ENCODE measurements at places on chromosomes 5 and 9.

DNA sequence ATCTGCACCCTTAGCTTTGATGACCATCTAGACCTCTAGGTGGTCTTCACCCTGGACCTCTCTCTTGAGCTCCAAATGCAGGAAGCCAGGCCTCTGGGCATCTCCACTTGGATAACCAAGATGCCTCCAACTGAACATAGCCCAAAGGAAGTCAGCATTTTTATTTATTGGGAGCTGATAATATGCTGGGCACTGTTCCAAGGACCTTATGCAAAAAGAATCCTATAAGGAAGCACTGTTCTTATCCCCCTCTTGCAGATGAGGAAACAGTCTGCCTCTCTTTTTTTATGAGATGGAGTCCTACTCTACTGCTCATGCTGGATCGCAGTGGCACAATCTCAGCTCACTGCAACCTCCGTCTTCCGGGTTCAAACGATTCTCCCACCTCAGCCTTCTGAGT lies 219.9 kb downstream of the CDK5RAP2 start:
- DNase-seq = no peak

DNA sequence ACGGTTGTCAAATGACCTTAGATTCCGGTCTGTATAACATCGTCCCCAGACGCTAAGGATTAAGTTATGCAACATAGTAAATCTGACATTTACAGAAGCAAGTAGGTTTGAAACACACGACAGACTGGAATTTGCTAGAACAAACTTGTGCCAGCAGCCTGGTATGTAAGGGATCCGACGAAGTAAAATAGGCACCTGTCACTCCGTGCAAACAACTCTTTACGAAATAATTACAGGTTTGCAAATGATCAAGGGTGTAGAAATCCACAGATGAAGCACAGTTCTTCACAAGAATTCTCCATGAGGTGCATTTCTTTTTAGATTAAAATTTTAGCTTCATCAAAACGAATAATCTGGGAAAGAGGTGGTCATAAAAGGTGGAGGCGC lies 508 bp downstream of the MOCS2 start:
- no peak for DNase-seq

- no peak for DNase-seq
Measured at GRCh38 chr9:136341042-136341655, 13.8 kb downstream of the GPSM1 start.

DNA sequence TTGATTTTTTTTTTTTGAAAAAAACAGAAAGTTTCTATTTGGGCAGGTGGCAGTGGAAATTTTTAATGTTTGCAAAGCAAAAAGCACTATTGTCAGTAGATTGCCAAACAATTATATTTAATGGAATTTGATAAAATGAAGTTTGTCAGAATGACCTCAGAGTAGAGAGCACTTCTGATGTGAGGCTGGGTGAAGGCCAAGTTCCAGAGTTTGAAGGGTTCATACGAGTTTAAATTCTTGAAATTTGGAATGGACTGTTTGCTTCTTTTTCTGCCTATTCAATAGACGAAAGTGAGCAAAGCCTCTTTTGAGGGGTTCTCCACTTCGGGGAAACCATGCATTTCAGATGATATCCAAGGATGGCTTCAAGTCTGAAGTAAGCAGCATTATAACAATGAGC lies 7.4 kb downstream of the SHC3 start:
- no peak for DNase-seq

DNA sequence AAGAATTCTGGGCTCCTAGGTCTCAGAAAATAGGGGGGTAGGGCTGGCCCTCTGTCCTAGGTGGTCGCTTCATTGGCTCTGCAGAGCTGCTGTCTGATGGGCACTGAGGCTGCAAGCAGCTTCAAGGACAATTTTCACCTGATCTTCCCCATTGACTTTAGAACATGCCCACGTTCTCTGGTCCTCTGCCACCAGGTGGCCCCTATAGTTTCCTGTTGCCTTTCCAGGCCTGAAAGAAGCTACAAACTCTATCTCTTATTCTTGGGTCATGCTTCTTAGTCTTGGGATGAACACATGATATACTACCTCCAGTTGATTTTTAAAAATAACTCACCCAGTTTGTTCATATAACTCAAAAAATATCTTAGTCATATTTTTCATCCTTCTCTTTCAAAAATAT lies 26.3 kb downstream of the SPZ1 start:
- no peak for DNase-seq

Measured in GM04504 (cell line).